ENCODE measurements at places on chromosomes 1 and 21. TPM values are rescaled to one million over a fixed set of nuclear protein-coding genes. Genes with fewer than 3 reads are reported as not detected.

GRCh38 chr1:245978915-245979314 lies 528.2 kb downstream of the SMYD3 start:
- DNase-seq, result no peak

GRCh38 chr1:19202396-19202795 lies 7.7 kb downstream of the UBR4 start:
- no peak for DNase-seq

GRCh38 chr1:109114342-109114674 lies 393 bp downstream of the ELAPOR1 start:
- DNase-seq, result peak; percentile 54

- no peak for DNase-seq
Observed at GRCh38 chr1:228407106-228408040, 738 bp upstream of the TRIM11 start.

The BGLAP gene
- total RNA-seq, result 3.3 TPM

The MYBPHL gene
- total RNA-seq, result 5.7 TPM
